ENCODE measurements at places on chromosomes 7 and 10.

GRCh38 chr7:155896531-155897263 lies 84.4 kb upstream of the SHH start:
- DNase-seq, result no peak

DNA sequence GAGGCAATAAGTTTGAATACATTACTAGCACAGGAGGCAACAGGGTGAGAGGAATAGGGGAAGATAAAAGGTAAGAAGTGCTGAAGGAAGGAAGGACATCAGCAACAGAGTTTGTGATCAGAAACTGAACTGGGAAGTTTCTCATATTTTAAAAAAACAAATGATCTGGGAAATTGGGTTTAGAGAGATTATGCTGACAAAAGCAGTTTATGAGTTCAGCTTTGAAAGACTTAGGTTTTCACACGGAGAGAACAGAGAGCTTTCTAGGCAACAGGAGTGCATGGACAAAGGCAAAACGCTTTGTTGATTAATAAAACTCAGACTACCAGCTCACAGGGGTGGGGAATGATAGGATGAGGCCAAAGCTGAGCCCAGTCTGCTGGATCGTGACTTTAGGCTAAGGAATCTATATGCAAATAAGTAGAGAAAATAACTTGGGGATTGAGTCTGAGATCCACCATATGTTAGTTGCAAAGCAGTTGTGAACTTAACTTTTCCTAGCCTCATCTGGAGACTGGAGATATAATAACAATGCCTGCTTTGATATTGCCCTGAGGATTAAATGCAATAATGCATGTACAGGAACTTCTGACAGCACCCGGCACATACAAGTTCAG lies 4.2 kb downstream of the OSBPL3 start:
- DNase-seq, result no peak

- no peak for DNase-seq
These were observed 29.1 kb downstream of the CHCHD3 start for GRCh38 chr7:133052826-133053225.

DNA sequence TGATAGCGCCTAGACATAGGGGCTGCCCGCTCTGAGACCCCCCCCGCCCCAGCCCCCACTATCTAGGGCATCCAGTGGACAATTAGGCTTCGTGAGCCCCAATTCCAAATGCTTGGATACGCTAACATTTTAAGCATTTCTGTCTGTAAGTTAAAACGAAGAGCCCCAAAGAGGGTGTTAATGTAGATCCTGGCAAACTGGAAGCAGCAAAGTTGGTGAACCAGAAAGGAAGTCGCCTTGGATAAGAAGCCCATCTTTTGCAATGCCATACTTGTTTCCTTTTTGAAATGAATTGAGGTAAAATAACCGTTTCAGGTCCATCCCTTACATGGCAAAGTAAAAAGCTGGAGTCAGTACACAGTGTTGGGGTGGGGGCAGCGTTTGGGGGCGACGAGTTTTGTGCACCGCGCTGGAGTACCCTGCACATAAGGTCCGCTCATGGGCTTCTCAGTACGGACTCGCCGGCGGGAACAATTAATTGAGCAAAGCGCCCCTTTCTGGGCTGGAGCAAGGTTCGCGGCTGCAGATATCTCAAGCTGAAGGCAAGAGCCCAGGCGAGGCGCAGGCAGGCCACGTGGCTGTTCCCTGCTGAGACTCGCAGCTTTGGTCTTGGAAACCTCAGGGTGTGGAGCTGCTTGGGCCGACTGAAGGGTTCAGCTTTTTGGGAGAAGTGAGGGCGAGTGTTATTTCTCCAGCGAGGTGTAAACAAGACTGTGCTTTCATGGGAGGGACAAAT lies 1.4 kb upstream of the TWIST1 start:
- no peak for DNase-seq

DNA sequence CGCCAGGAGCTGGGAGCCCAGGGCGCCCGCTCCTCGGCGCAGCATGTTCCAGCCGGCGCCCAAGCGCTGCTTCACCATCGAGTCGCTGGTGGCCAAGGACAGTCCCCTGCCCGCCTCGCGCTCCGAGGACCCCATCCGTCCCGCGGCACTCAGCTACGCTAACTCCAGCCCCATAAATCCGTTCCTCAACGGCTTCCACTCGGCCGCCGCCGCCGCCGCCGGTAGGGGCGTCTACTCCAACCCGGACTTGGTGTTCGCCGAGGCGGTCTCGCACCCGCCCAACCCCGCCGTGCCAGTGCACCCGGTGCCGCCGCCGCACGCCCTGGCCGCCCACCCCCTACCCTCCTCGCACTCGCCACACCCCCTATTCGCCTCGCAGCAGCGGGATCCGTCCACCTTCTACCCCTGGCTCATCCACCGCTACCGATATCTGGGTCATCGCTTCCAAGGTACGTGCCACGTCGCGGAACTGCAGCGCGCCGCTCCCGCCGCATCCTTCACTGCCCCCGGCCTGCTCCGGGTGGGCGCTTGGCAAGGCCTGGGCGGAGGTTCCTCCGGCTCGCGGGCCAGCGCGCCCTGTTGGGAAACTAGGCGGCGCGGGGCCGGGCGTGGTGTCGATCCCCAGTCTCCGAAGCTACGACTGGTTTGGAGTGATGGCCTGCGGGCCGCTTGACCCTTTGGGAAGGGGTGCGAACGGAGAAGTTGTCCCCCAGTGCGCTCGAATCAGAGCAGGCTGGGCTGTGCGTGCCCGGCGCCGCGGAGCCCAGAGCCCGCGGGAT lies 868 bp downstream of the EMX2 start:
- no peak for DNase-seq

DNA sequence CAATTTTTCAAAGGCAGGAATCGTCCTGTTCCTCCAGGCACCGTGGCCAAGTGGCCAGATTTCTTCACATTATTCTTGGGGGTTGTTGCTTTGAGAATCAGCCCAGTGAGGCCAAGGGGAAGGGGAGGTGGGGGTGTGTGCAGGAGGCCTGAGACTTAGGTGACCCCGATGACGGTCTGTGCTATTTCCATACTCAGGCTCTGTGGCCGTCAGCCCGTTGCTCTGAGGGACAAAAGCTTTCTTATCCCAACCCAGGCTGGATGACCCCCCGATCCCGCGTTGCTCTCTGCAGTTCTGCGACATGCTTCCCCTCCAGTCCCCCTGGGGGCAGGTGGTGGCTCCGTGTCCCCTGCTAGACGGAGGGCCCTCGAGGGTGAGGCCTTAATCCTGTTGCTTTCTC lies 14.2 kb downstream of the DOCK1 start:
- DNase-seq, result no peak

DNA sequence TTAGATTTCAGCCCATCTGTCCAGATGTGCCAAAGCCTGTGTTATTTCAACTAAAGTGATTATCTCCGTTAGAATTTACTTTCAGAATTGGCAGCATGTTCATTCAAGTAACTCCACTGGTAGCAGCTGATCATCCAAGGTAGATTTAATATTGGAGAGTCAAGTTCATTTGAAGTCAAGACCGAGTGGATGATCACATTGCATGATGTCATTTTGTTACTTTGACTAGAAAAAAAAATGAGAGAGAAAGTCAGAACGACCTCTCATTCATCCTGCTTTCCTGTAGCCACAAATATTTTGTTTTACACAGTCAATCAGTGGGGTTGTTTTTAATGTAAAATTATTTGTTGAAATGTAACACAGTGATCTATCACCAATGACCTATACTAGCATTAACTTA lies 196.7 kb upstream of the PHYHIPL start:
- no peak for DNase-seq

GRCh38 chr10:54372179-54372578 lies 428.9 kb downstream of the PCDH15 start:
- DNase-seq, result no peak

GRCh38 chr10:20935301-20935700 lies 38.2 kb upstream of the NEBL start:
- DNase-seq, result no peak

GRCh38 chr10:92993699-92994272 lies 66.8 kb upstream of the CYP26C1 start:
- no peak for DNase-seq

GRCh38 chr7:107856806-107857540 lies 34.0 kb upstream of the DLD start:
- DNase-seq, result no peak

DNA sequence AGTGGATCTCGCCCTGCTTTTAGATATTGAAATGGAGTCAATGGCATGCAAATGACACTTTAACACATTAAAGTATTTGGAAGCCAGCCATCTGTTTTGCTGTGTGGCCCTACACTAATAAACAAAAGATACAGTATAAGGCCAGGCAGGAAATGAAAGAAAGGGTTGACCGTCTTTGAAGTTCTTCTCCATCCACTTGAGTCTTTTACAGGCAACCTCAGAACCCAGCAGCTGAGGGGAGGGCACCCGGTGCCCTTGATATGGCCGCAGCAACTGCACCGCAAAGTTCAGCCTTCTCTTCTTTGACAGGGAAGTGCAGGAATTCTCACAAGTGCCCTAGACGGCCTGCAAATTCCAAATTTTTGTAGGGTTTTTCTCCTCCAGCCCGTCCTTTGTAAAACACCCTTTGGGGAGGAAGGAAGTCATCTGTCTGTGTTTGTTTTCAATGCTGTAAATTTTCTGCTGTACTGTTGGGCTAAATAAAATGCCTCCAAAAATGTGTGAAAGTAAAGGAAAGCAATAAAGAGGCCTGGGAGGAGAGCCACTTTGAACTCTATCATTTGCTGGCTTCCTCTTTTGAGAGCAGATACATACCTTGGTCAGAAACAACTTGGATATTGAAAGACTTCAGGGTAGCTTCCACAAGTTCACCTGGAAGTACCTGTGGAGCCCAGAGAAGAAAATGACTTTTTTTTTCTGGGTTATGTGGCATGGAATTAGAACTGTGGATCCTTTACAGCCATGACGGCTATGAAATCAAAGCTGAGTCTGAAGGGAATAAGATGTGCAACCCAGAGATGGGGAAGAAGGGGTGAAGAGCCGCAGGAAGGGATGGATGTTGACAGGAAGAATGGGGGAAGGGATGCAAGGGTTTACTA lies 3.6 kb downstream of the HOXA1 start:
- no peak for DNase-seq

- no peak for DNase-seq
These were observed 202.8 kb downstream of the RAPGEF5 start for GRCh38 chr7:22154143-22154529.

DNA sequence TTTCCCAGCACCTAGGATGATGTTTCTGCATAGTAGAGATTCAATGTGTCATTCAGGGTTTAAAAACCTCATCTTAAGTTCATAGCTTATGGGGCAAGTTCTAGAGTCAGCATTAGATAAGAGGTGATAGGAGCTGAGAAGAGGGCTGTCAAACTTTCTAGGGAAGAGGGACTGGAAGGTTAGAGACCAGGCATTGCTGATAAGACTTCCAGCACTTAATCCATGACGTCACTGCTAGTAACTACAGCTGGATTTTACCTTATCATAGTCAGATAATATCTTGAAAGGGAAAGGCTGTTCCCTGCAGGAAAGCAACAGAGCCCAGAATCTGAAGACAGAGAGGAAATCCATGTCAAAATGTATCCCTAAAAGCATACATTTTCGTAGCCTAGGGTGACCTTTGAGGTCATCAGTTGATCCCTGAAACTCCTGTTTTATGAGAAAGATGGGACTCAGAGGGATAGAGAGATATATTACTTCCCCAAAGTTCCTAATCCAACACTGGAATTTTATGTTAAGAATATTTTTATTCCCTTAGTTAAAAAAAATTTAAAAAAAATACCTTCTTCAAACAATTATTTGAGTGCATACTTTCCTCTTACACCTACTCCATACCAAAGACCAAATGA lies 3.3 kb upstream of the CPED1 start:
- no peak for DNase-seq

- no peak for DNase-seq
These were observed 471 bp upstream of the TOMM7 start for GRCh38 chr7:22823142-22823497.

GRCh38 chr7:151686826-151687225 lies 167.1 kb upstream of the RHEB start:
- no peak for DNase-seq

DNA sequence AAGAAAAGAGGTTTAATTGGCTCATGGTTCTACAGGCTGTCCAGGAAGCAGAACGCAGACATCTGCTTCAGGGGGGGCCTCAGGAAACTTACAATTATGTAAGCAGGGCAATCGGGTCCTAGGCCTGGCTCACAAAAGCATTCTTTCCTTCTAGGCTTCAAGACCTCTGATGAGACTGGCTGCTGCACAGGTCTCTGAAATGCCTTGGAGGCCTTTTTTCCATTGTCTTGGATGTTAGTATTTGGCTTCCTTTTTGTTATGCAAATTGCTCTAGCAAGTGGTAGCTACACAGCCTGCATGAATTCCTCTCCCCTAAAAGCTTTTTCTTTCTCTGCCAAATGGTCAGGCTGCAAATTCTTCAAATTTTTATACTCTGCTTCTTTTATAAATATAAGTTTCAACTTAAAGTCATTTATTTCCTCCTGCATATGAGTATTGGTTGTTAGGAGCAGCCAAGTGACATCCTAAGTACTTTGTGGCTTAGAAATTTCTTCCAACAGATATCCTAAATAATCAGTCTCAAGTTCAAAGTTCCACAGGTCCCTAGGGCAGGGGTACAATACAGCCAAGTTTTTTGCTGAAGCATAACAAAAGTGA lies 83.1 kb upstream of the SEMA3A start:
- DNase-seq, result no peak

DNA sequence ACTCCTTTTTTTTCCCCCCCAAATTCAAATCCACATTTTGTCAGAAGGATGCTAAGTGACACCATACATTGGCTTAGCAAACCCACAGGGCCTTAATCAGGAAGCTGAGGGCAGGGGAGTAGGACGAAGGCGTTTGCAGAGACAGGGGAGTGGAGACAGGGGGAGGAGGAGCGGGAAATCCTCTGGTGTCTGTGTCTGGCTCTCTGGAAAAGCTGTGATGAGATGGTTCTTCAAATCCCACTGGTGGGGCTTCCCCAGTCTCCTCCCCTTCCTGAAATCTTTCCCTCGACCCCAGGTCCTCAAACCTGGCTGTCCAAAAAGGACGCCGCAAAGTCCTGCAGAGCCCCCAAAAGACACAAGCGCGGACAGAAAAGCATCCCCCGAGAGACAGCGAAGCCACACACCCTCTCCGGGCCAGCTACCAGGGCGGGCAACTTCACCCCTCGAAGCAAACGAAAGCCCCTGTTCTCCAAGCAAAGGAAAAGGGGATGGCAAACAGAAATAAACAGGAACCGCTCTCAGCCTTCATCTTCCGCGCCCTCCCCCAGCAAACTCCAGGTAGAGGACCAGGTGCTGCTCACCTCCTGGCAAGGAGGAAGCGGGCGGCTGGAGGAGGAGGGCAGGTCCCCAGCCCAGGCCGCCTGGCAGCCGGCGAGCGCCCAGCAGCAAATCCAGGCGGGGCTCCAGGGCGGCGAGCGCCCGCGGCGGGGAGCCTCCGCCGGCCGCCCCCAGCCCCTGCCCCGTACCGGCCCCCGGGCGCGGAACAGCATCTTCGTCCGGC lies 520 bp downstream of the ELAPOR2 start:
- no peak for DNase-seq

DNA sequence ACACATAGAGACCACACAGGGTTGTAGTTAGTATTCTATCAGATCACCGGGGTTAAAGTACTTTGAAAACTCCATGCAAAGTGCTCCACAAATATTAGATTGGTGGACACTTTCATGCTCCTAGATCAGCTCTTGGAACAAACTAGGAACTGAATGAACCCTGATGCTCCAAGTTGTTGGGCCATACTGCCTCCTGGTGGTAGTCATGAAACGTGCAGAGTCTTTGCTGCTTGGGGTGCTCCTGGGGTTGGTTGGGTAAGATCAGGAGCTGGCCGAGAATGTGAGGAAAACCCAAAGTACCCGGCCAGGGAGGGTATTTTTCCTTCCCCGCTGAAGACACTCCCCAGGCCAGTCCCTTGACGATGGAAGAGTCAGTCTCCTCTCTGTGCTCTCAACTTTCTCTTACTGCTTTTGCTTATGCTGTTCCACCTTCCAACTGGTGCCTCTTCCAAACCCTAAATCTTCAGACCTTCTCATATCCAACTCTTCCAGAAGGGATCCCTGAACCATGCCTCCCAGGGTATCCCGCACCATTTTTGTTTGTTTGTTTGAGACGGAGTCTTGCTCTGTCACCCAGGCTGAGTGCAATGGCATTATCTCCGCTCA lies 918 bp upstream of the RPEL1 start:
- DNase-seq, result no peak

Data from DMS 273 treated with DMSO at 0.1 percent for 48 hours (cell line).